NCI-H2107 (cell line): ENCODE measurements at places on chromosomes 5 and 9.

- DNase-seq: no peak
Measured at GRCh38 chr9:72445306-72445995, 76.0 kb upstream of the TMC1 start.

DNA sequence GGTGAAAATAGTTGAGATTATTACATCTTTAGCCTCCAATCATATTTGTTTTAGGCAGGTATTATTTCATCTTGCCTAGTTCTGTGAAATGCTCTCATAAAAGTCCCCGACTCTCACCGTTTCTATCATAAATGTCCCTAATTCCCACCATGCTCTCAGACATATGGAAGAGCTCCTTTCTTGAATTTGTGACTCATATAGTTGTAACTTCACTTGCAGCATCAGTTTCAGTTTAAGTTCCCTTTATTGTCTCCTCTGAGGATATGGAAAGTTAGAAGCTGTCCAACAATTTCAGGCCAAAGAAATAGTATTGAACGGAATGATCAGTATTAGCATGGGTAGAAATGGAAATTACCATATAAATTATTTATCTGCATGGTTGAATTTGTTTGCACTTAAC is 187.5 kb upstream of the NR4A3 start:
- no peak for DNase-seq

- no peak for DNase-seq
Measured at GRCh38 chr9:38066197-38066913, 2.7 kb downstream of the SHB start.

DNA sequence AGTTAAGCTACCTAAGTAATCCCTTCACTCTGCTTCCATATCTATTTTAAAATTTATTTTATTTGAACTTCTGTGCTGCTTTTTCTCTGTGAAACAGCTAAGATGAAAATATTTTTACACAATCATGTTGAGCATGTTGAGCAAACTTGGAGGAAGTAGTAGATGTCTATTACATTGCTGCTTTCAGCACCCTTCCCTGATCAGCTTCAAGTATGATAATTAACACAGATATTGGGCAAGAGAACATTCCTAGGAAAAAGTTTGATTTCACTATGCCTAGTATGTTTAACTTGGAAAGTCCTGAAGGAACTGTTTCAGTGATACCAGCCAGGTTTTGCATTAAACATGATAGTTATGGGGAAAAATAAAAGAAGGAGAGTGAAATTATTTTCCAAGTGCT is 283.6 kb downstream of the ELAVL2 start:
- DNase-seq: no peak

GRCh38 chr5:175466700-175467318 is 11.6 kb upstream of the SFXN1 start:
- DNase-seq: no peak

GRCh38 chr5:73204332-73204731 is 31.3 kb downstream of the TMEM174 start:
- peak; percentile 43 for DNase-seq

GRCh38 chr5:144183254-144183889 is 12.7 kb downstream of the KCTD16 start:
- no peak for DNase-seq

DNA sequence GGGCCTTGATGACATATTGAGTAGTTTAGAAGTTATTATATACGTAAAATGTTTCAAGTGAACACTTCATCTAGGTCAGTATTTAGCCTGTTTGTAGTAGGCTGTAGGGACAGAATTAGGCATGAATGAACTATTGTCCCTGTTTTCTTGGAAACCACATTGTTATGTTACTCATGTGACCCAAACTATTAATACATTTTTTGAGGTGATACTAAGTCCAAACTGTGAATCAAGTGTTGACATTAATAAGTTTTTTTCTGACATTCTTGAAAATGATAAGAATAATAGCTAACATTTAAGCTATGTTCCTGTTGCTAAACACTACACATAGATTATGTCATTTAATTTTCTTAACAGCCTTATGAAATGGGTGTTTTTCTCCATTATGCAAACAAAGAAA is 1642.7 kb upstream of the WWC1 start:
- DNase-seq: no peak

DNA sequence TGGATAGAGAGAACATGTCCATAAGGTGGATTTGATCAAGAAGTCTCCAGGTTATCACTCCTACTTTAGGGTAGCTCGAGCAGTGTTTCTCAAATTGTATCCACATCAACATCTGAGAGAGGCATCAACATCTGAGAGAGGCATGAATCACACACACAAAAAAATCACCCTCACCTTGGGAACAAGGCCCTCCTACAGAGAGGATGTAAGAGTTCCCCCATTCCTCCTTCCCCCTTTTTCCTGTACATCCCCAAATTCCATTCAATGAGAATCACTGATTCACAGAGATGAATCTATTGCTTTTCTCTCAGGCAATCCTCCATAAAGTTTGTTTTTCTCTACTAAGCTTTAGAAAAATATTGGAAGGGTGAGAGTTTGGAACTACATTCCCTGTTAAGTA is 233.4 kb upstream of the CDH6 start:
- no peak for DNase-seq

- no peak for DNase-seq
Measured at GRCh38 chr9:126849591-126850225, 10.7 kb upstream of the ZBTB34 start.

GRCh38 chr5:94691291-94691690 is 72.8 kb downstream of the SLF1 start:
- no peak for DNase-seq

DNA sequence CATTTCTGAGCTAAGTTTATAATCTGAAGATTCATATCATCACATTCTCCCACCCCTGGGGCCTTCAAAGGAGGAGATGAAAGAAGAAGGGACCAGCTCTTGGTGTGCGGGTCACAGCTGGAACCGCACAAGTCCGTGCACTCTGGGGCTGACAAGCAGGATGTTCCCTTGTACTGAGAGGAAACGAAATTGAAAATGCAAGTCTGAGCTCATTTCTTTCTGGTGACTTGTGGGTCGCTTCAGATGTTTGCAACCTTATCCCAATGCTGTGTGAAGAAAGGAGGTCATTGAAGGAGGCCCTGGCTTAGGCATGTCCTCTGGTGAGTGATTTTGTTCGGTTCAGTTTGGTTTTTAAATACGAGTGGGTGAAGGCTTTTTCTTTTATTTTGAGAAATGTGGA is 59.6 kb downstream of the C9orf152 start:
- DNase-seq: no peak

DNA sequence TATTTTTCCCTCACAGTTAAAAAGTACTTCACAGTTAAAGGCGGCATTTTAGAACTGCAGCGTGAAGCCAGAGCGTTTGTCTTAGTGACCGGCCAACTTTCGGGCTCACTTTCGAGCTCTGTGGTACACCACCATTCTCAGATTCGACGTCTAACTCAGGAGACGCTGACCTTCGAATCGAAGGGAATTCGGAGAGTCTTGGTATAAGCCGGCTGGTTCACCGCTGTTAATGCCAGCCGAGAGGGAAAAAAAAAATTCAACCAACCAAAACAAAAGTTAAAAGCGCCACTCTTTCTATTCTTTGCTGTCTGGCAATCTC is 544 bp upstream of the SNX24 start:
- DNase-seq: no peak

- DNase-seq: no peak
Measured at GRCh38 chr9:128233817-128234406, 30.7 kb downstream of the DNM1 start.

GRCh38 chr5:137572042-137572695 is 73.0 kb upstream of the SPOCK1 start:
- no peak for DNase-seq

DNA sequence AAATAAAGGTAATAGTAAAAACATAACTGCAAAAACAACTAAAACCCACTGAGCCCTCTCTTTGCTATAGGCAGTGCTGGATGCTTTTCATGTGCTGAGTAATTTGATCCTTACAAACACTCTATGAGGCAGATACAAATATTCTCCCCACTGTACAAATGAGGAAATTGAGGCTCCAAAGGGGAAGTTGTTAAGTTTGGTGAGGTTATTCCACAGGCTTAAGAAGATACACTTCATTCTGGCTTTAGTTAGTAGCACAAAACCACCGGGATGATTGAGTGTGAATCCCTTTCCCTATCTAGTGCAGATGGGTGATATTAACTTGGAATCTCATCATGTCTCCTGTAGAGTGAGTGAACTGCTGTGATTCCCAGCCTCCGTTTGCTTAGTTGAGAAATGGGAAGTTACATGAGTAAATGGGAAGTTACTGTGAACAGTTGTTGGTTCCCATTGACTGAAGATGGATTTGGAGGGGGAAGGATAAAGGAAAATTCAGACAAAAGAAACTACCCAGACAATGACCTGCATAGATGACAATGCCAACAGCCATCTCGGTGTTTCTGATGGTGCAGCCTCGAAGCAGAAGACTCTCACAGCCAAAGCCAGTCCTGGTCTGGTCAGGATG is 208.3 kb downstream of the ATP10B start:
- no peak for DNase-seq

DNA sequence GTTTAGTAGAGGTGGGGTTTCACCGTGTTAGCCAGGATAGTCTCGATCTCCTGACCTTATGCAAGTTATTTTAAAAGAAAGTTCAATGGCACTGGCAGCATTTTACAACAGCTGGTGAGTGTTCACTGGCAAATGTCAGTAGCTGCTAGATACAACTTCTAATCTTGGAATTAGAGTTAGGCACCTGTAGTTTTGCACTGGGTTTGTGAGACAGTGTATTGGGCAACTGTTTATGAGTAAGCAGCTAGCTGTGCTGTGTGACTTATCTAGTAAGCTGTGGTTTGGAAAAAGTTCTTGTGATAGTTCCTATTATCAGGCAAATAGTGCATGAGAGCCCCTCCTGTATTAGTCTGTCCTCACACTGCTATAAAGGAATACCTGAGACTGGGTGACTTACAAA is 61.5 kb downstream of the UBE2QL1 start:
- DNase-seq: no peak

DNA sequence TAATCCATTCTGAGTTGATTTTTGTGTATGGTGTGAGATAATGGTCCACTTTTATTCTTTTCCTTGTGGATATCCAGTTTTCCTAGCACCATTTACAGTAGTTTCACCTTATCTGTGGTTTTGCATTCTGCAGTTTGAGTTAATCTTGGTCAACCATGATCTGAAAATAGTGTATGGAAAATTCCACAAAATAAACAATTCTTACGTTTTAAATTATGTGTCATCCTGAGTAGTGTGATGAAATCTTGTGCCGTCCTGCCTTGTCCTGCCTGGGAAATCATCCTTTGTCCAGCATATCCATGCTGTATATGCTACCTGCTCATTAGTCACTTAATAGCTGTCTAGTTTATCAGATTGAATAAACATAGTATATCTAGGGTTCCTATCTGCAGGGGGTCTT is 42.1 kb downstream of the CDC42SE2 start:
- no peak for DNase-seq

DNA sequence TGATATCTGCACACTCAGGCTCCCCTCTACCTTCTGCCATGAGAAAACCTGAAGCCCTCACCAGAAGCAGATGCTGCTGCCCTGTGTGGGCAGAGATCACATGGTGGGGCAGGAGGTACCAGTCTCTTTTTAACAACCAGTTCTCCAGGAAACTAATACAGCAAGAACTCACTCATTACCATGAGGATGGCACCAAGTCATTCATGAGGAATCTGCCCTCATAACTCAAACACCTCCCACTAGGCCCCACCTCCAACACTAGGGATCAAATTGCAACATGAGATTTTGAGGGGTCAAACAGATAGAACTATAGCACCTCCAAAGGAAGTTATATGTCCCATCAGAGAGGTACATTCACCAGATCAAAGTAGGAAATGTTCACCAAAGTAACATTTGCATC is 136.3 kb upstream of the SHB start:
- DNase-seq: no peak

- no peak for DNase-seq
Measured at GRCh38 chr9:125908136-125908535, 161.0 kb downstream of the PBX3 start.

DNA sequence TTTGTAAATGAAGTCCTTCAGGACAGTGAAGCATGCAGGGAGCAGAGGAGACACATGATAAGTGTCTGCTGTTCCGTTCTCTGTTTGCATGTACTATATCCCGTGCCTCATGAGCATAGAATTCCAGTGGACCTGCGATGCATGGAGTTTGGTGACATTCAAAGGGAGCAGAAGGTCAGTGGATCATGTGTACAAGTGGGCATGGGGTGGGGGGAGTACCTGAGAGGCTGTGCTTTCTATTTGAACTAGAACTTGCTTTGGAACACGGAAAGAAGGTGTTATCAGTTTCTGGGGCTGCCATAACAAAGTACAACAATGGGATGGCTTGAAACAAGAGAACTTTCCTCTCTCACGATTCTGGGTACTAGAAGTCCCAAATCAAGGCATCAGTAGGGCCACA is 5.1 kb upstream of the CCNJL start:
- DNase-seq: no peak

GRCh38 chr5:154205441-154206117 is 15.0 kb downstream of the GALNT10 start:
- no peak for DNase-seq

- no peak for DNase-seq
Measured at GRCh38 chr9:111937781-111938426, 41.3 kb downstream of the UGCG start.

DNA sequence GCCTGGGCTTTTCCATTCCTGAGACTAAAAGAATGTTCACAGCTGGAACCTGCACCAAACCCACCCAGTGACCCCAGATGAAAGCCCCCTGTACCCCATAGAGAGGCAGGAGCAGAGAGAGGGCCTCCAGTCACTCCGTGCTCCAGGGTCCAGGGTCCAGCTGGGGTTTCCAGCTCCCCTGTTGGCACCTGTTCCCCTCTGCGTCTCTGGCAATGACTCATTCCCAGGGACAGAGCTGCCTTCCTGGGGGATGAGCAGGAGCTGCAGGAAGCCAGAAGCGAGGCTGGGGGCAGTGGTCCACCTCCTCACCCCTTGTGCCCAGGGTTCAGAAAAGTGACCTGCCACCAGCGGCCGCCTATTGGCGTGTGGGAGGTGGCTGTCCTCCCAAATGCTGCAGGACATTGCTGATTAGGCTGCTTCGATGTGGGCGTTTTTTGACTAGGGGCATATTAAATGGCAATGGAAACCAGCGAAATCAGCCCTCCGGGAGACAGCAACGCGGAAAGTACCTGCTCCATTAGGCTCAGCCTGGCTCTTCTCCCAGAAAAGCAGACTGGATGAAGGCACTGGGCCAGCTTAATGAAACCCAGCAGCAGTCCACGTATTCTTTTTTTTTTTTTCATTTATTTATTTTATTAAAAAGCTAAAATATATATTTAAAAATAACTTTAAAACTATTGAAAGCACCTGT is 97.4 kb downstream of the DAP start:
- DNase-seq: peak; percentile 18

DNA sequence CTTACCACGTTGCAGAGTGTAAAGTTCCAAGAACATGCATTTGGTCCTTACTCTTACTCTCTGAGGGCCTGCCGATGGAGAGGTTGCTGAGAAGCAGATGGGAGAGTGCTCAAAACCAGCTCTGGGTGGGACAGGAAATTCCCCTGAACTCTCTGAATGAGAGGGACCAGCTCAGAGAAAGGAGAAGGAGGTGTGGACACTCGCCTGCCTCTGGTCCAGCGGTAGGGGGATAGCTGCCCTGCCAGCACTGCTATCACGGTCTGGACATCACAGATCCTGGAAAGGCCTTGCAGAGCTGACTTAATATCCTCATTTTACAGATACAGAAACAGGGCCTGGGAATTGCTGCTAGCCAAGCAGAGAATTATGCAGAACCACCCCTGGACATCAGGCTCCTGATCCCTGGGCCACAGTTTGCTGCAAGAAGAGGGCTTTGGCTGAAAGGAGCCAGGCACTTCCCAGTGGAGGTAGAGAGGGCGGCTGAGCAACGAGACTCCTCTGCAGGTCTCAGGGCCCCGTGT is 4.9 kb downstream of the TRAF1 start:
- no peak for DNase-seq

- no peak for DNase-seq
Measured at GRCh38 chr9:88528080-88528790, 6.7 kb upstream of the NXNL2 start.
